ENCODE measurements at places on chromosomes 5 and 9.
A peak's percentile ranks its signal among the peaks of the same experiment; 100 is the strongest.

- DNase-seq, result no peak
These were observed 365.7 kb downstream of the DEPDC1B start for GRCh38 chr5:60334281-60334713.

DNA sequence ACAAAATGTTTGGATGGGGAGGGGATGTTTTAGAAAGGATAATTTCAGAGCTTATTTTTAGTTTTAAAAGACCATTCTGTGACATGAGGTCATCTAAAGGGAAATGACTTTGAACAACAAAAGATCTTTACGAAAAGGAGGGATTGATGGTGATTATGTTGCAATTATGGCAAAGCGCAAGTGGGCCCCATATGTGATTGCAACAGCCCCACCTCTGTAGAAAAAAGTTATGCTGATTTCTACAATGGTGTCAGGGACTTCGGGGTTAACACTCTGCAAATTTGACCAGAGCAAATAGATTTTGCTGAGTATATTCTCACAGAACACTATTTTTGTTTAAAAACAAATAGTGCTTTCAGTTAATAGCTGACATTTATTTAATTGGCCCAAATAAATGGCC is 312.8 kb downstream of the NSG2 start:
- DNase-seq, result no peak

GRCh38 chr9:9222730-9223129 is 1390.1 kb downstream of the PTPRD start:
- DNase-seq, result no peak

DNA sequence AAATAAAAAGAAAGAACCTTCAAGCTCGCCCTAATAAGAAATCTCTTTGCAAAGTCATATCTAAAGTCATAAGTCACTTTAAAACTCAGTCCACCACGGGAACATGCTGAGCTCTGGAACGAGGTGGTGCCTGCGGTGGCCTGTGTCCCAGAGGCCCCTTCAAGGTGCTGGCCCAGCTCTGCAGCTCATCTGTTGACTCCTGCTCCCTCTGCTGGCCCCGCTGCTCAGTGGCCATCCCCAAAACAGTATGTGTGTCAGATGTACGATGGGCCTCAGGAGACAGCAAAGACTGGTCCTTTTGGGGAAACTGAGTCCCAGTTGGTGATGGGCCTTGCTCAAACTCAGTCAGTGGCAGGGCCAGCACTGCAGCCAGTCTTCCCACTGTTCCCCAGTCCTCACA is 22.8 kb upstream of the FOXB2 start:
- DNase-seq, result peak; percentile 19

- DNase-seq, result no peak
These were observed 198.7 kb downstream of the HSPA4 start for GRCh38 chr5:133250527-133250926.
